ENCODE measurements at places on chromosomes 4 and X.

- DNase-seq, result no peak
These were observed 21.6 kb downstream of the TSPAN6 start for GRCh38 chrX:100615005-100615404.

GRCh38 chr4:87559090-87559837 lies 30.1 kb upstream of the SPARCL1 start:
- peak; percentile 0 for DNase-seq

DNA sequence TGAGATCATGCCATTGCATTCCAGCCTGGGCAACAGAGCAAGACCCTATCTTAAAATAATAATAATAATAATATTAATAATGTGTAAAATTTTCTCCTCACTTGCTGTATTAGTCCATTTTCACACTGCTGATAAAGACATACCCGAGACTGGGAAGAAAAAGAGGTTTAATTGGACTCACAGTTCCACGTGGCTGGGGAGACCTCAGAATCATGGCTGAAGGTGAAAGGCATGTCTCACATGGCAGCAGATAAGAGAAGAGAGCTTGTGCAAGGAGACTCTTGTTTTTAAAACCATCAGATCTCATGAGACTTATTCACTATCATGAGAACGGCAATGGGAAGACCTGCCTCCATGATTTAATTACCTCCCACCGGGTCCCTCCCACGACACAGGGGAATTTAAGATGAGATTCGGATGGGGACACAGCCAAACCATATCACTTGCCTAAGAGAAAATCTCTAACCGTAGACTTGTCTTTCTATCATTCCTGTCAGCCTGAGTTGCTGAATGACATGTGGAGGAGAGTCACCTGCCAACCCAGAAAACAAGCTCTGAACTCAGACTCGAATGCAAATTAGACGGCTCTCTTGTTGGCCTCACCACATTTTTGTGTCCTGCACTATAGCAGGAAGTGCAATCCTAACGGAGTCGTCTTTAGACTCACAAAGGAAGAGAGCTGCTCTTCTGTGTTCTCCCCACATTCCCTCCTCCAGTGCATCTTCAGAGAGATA lies 51.9 kb upstream of the DCTD start:
- DNase-seq, result no peak

- no peak for DNase-seq
These were observed 135.0 kb downstream of the RAB28 start for GRCh38 chr4:13349096-13349495.

GRCh38 chr4:162645381-162645780 lies 481.6 kb upstream of the FSTL5 start:
- DNase-seq, result no peak

GRCh38 chrX:142089193-142089592 lies 115.9 kb downstream of the MAGEC2 start:
- DNase-seq, result no peak

GRCh38 chrX:153530411-153531129 lies 13.1 kb downstream of the ATP2B3 start:
- no peak for DNase-seq

- DNase-seq, result no peak
These were observed 16.6 kb downstream of the MAGEA9B start for GRCh38 chrX:149570668-149571067.

DNA sequence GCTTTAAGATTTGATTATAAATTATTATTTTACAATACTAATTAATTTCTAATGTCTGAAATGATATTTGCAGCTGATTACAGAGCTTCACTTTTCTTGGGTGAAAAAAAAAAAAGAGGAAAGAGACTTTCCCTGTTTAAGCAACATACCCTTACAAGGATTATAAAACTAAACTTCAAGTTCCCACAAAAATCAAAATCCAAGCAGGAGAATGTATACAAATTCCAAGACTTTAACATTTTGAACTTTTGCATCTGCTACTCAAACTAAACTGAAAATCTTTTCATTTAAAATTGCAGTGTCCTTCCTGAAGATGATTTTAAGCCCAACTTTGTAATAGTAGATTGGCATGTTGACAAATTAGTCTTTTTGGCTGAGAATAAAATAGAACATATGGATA lies 742.4 kb upstream of the INTU start:
- DNase-seq, result no peak

GRCh38 chrX:133645256-133645655 lies 230.0 kb upstream of the GPC4 start:
- no peak for DNase-seq

DNA sequence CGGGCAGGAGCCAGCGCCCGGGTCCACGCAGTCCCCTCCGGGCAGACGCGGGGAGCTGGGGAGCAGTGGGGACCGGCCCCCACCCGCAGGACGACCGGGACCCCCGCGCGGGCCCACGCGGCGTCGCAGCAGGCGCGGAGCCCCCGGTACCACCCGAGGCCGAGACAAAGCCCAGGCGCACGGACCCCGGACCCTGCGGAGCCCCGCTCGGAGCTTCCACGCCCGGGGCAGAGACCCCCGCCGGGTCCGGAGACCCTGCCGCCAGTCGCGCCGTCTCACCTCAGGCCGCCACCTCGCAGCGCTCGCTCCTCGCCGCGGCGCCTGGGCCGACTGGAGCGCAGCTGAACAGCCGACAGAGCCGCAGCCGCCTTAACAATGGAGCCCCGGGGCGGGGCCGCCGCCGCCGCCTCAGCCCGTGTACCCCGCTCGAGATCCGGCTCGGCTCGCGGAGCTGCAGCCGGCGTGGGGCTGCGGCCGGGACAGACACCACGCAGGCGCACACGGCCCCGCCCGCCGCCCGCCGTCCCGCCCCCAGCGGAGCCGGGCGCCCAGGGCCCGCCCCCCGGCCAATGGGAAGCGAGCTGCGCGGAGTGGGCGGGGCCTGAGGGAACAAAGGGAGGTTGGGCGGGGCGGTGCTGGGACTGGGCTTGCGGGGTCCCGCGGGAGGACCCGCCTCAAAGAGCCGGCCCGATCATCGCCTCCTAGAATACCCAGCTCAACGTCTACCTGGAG lies at the start of gene AFAP1:
Gene AFAP1, minus strand, starts transcription at position 485 of the 732 bp plus-strand sequence. CDS start 67,783 bp downstream, outside the sequence.
- DNase-seq, result peak; percentile 87

DNA sequence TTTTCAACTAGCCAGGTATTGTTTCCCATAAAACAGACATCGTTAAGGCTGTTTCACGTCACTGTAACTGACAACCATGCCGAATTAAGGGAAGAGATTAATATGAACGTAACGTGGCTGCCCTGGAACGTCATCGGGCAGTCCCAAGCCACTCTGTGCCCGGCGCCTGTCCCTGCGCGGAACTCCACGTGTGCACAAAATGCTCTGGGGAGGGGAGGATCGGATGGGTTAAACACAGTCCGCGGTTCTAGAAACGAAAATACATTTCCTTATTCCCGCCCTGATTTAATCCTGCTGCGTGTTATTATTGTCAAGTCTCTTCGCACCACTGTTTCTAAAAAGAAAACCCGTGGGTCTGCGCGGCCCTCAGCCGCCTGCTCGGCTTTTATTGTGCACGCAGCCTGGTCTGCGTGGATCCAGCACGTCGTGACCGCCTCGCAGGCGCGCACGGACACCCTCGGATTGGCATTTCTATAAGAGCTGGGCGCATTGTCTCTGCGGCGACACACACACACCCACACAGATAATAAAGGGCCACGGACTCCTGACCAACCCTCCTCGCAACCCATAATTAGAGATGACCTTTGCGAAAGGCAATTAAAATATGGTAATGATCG lies 69.6 kb upstream of the BCOR start:
- DNase-seq, result no peak

GRCh38 chr4:145709843-145710242 lies 29.9 kb downstream of the C4orf51 start:
- DNase-seq, result no peak

DNA sequence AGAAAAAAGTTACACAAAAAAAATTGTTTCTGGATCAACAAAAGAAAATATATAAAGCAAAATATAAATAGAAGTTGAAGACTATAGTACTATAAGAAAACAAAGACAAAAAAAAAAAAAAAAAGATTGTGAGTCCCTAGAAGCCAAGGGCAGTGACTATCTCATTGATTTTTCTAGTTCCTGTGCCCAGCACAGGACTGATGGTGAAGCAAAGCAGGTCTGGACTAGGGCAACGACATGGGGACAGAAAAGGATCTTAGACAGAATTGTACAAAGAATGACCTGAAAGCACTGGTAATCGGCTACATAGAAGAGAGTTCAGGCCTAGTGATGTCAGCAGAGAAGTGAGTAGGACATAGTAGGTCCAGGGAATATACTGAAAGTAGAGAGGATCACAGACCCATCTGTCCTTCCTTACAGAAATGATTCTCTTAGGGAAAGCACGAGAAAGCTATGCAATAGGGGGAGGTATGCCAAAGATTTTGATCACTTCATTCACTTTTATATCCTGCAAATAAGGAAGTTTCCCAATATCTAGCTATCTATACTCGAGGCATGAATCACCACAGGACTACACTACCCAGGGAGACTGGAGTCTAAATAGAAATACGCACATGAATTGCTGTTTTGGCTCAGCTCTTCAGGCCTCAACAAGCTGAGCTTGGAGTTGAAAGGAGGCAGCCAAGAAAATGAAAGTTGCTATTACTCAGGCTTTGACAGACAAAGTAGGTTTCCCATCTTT lies 230.9 kb upstream of the GPC4 start:
- no peak for DNase-seq

DNA sequence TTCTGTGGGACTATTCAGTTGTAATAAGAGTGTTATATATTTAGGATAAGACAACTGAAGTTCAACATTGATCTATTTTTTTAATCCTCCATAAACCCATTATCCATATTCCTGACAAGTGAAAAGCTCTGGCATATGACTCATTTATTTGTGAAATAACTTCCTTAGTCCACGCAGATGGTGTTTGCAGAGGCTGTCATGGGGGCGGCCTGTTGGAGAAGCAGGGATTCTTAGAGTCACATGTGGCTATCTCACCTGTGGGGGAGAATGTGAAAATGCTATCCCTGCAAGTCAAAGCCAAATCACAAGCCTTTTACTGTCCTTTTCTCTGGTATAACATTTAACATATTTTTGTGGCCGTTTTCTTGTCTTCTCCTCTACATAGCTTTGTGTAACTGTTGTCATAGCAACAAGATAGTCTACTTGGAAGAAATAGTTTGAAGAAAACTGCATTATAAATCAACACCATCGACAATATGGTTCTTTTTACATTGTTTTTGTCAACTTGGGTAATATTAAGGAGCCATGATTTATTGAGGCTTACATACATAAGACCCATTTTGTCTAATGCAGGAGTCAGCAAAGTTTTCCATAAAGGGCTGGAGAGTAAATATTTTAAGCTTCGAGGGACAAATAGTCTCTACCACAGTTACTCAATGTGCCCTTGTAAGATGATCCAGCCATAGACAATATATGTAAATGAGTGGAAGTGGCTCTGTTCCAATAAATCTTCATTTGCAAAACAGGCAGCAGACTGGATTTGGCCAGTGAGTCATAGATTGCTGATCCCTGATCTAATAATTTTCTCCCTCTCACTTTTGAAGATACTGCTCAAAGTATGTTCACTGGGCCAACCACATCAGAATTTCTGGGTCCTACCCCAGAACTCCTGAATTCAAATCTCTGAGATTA lies 395.0 kb downstream of the DTHD1 start:
- no peak for DNase-seq

- DNase-seq, result peak; percentile 11
These were observed 11.6 kb downstream of the PAGE4 start for GRCh38 chrX:49840679-49841078.

- DNase-seq, result no peak
These were observed 54.9 kb upstream of the LGI2 start for GRCh38 chr4:25085671-25086070.

DNA sequence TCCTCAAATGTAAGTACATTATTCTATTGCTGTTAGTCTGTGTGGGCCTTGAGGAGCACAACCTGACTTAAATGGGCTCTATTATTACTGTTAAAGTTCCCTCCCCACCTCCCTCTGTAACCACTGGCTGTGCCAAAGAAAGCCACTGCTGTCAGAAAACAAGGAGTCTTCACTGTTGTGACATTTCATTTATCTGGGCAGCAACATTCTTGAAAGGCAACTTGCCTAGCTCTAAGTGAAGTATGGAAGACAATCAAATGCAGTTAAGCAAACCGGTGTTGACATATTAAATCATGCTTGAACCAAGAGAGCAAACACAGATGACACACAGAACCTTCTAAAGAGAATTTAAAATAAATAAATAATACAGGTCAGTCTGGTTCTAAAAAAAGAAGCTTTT lies 81.0 kb downstream of the EPHA5 start:
- no peak for DNase-seq

DNA sequence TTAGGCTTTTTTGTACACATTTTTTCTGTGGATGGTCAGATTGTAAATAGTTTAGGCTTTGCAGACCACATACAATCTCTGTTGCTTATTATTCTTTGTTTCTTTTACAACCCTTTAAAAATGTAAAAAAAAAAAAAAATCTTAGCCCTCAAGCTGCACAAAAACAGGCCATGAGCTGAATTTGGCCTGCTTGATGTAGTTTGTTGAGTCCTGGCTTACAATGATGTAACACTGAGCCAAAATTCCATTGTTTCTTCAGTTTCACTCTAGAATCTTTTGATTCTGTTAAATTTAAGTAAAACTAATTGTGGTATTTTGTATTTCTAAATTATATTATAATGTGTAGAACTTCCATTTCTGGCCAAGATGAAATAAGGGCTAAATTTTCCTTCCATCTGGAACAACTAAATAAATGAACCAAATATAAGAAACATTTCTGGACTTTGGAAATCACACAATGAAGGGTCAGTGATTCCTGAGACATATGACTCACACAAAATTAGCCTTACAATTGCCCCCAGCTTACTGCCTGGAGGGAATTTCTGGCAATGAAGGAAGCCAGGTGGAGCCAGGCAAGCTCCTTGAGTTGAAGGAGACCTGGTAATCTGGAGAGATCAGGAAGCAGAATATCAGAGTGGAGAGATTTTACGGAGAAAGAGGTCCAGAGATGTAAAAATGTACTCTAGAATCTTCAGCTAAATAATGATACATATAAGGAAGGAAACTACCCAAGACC lies 29.8 kb downstream of the IQCM start:
- no peak for DNase-seq

DNA sequence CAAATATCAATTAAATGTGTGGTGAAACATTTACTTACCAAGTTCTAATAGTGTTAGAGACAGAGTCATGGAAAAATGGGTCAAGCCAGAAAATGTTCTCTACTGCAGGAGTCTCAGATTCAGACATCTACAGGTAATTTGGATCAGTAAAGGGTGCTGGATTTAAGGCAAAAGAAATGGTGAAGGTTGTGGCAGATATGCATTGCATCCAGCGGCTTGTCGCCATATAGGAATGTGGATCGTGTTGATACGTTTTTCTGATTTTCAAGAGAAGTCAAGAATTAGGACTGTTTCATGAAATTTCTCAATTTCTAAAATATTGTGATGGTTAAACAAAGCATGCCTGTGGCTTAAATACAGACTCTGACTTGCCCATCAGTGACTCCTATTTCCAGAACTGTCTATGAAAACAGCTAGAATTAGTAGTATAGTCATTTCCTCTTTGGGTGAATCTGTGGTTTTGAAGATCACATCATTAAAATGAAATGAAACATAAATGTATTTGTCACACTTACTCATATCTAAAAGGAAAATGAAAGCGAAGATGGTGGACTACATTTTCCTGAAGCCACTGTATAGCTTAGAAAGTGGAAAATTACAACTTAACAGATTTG lies 110.1 kb upstream of the VEGFC start:
- no peak for DNase-seq

GRCh38 chr4:15918484-15919129 lies 19.9 kb downstream of the FGFBP1 start:
- DNase-seq, result no peak
